ENCODE measurements at places on chromosomes 1 and 21.

DNA sequence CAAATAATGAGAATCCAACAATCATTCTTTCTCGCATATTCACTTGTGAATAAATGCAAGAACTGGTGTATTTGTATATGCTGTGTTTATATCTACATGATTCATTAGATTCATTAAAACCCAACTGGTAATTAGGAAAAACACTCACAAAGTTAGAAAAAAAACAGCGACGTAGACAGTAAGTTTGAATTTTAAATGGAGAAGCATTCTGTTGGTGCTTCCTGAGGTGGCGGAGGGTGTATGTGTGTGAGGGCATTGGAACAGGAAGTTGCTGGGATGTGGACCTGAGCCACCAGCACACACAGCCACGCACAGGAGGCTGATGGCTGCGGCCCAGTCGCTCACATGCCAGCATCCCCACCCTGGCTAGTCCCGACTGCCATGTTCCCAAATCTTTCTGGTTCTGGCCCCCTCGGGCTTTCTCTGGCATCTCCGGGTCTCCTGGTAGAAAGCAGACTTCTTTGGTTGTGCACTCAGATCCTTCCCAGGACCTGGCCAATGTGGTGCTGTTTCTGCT lies 121.6 kb upstream of the IRF2BP2 start:
- DNase-seq: no peak

DNA sequence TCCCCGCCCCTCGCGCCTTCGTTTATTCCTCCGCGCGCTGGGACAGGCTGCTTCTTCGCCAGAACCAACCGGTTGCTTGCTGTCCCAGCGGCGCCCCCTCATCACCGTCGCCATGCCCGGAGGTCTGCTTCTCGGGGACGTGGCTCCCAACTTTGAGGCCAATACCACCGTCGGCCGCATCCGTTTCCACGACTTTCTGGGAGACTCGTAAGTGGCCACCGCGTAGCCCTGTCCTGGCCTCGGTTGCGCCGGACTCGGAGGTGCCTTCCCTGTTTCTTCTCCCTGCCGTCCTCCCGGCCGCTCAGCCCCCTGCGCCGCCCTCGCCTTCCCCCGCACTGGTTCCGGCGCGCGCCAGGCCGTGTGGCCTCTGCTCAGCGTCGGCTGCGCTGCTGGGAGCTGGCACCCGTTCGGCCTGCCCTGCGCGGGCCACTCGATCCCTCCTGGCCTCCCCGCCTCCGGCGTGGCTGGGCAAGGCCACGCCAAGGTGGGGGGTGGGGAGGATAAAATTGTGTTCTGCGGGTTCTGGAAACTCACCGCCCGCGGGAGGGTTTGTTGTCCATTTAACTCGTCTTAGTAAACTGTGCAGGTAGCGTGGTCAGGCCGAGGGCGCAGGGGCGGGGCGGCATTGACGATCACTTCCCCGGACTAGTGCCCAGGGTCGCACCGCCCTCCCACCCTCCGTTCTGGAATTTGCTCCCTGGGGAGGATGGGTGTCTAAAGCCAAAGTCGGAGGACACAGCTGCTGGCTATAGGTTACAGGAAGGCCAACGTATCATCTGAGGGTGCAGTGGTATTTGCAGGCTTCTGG lies at the start of gene PRDX6:
PRDX6 (plus strand) TSS at position 50 of the 808 bp plus-strand sequence; CDS start at position 113, 63 bp downstream.
- peak; percentile 35 for DNase-seq

GRCh38 chr1:99363531-99363930 lies 99.2 kb downstream of the PLPPR4 start:
- DNase-seq: no peak

- DNase-seq: no peak
Observed at GRCh38 chr1:161133220-161133740, 813 bp upstream of the DEDD start.

GRCh38 chr21:42236014-42236413 lies 17.1 kb downstream of the ABCG1 start:
- no peak for DNase-seq

GRCh38 chr1:181424786-181425403 lies 58.4 kb upstream of the CACNA1E start:
- DNase-seq: peak; percentile 64

DNA sequence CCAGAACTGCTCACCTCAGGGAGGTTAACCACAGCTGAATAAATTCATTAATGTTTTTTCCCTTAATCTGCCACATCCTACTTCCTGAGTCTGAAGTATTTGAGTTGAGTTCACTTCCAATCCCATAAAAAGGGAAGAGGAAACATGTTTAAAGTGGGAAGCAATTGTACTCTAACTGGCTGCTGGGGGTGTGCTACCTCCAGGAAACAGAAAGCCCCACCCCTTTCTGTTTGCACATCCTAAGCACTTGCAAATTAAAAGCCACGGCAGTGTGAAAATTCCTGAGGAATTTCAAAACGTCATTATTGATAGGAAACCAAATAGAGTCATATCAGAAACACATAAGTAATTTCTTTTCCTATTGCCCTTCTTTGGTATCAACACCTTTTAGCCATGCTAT lies 307.0 kb upstream of the NR5A2 start:
- no peak for DNase-seq

GRCh38 chr1:201552941-201553351 lies 14.0 kb downstream of the NAV1 start:
- DNase-seq: no peak

DNA sequence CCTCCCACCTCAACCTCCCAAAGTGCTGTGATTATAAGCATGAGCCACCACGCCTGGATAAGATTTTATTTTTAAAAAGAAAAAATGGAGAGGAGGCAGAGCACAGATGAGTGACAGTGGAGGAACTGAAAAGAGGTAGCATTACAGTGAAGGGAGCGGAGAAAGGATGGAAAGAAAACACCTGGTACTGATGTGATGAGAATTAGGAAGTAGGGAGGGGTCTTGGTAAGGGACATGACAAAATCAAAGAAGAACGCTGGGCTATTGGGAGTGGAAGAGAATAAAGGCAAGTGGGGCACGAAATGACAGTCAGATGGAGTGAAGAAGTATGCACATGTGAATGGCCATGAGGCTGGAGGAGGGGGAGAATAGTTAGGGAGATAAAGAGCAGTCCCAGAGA lies 2.3 kb downstream of the FCRLA start:
- no peak for DNase-seq

DNA sequence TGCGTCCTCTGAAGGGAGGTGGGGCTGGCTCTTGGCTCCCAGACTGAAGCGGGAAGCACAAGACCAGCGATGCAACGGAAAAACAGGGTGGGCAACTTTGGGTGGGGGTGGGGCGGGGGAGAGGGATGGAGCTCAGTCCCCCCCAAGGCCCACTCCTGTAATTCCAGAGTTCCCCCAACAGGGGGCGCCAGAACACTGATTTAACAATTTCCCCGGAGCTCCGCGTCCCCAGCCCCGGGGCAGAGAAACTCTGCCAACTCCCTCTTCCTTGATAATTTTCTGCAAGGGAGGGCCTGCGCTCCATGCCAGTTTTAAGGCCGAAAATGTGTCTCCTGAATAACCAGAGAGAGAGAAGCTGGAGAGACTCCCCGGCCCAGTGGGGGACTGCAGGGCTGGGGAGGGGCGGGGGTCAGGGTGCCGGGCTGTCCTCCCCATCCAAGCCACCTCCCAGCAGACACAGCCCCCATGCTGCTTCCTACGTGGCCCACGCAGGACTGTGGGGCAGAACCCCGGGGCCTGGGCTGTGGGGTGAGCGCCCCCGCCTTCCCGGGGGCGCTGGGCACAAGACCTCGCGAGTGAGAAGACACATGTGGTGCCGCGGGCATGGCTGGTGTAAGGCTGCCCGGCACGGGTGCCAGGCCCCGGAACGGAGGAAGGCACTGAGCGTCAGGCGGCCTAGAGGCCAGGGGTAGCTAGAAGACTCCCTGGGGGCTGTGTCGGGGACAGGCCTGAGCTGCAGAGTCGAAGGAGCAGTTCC lies 51.4 kb downstream of the KIF21B start:
- DNase-seq: no peak

DNA sequence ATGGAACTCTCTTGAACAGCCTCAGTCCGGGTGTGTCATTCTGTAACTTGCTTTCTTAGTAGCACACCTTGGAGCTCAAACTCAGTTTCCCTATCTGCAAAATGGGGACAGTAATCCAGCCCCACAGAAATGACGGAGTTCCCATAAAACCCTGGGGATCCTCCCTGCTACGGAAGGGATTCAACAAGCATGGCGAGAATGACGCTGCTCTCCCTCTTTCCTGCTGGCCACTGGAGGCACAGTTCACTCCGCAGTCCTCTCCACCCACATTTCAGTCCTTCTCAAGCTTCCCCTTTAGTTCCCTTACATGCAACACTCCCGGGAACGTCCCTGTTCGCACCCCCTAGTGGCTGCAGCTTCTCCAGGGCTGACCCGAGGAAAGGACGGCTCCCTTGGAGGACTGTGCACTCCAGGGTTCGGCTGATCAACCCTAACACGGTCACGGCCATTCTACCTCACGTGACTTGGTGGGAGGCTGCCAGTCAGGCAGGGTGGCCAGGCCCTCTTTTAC lies 20.6 kb downstream of the RUNX3 start:
- no peak for DNase-seq

DNA sequence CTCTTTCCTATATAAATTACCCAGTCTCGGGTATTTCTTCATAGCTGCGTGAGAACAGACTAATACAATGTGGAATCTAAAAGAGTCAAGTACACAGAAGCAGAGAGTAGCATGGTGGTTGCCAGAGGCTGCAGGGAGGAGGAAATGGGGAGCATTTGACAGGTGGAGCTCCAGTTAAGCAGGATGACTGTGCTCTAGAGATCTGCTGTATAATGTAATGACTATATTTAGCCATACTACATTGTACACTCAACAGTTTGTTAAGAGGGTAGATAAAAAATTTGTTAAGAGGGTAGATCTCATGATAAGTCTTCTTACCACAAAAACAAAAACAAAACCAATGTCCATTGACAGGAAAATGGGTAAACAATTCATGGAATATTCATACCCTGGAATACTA lies 82.1 kb downstream of the MT1HL1 start:
- no peak for DNase-seq

DNA sequence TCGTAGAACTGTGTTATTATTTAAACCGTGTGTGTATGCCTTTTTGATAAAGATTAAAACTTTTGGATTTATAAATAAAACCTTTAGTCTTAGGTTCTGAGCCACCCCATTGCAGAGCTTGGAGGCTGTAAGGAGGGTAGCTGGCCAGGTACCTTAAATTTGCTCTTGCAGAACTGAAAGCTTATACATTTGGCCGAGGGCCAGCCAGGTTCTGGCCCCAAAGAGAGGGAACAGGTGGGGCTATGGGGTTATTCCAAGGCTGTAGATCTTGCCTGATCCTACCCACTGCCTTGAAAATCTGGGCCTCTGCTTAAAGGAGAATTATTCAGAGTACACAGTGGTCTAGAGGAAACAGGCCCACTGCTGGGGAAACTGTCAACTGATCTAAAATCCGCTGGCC lies 59.6 kb downstream of the CAMK2N1 start:
- DNase-seq: no peak

DNA sequence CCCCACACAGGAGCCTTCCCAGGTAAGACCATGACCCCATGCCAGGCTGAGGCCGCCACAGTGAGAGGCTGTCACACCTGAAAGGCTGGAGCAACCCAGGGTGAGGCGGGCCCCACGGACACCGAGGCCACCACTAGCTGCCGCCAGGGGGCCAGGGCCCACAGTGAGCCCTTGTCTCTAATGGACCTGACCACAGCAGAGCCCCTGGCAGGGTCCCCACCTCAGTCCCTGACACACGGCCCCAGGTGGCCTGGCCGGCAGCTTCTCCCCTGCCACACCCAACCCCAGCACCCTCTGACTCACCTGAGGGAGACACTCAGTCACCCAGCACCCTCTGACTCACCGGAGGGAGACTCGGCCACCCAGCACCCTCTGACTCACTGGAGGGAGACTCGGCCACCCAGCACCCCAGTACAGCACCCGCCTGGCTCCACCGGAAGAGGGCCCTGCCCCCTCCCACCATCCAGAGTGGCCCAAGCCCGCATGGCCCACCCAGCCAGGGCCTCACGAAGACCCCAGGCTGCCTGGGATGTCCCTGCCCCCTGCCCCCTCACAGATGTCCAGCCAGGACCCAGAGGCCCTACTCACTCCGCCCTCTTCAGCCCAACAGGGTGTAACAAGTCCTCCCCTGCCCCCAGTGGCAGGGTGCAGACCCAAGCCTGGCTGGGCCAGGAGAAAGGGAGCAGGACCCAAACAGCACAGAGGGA lies 4.4 kb downstream of the DVL1 start:
- DNase-seq: no peak

DNA sequence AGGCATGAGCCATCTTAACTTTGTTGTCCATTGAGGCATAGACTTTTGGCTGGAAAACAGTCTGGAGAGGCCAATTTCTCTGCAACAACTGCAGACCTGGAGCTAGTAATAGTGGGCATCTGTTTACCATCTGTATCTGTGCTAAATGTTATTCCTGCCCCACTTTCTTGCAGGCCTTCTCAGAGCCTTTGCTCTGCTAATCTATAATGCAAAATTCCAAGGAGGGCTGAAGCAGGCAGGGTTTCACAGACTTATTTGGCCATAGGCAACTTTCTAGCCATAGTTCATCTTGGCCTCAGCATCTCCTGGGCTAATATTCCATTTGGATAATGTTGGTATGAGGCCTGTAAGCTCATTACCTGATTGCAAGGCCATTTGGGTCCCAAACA lies 124.5 kb upstream of the CSF3R start:
- no peak for DNase-seq
